ENCODE measurements at places on chromosomes 11 and 22.

GRCh38 chr22:32548039-32548438, 73.4 kb downstream of the FBXO7 start:
- no peak for DNase-seq

GRCh38 chr11:1054143-1055108, 17.9 kb upstream of the MUC6 start:
- no peak for DNase-seq

GRCh38 chr22:32846780-32847491, 45.4 kb downstream of the TIMP3 start:
- no peak for DNase-seq

GRCh38 chr11:58787903-58788302, 56.2 kb upstream of the GLYAT start:
- no peak for DNase-seq

- DNase-seq: no peak
Measured at GRCh38 chr11:61032824-61033223, 61.3 kb downstream of the CD6 start.

DNA sequence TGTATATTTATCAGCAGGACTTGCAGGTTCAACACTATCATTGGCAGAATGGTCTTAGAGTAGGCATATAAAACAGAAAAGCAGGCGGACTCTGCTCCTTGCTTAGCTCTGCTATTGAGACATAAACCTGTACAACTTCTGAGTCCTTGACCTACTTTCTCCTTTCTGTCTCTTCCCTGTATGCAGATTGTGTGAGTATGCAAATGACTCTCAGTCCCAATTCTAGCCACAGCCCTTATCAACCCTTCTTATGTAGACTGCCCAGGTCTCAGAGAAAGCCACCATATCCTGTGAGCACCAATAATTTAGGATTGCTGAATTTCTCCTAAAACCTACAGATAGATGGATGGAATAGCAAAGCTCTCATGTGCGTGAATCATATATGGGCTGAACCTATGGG, 367.6 kb upstream of the DDI1 start:
- DNase-seq: no peak

DNA sequence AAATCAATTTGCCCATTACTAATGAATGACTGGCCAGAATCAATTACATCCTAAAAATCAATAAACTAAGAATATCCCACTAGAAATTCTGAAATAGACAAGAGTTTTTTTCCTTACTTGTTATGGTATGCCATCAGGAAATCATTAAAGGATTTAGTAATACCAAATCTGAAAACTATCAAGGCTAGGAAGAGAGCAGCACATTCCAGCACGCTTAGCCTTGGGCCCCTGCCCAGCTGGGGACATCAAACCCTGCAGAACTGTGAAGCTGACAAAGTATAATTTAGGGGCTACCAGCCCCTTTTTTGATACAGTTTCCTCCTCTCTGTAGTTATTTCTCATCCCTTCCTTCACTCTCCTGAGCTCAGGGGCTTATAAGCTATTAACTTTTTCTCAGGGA, 247.8 kb upstream of the ZC3H12C start:
- DNase-seq: no peak

Measured in NCI-H1092 (cell line).